ENCODE measurements at places on chromosomes 13 and 19. TPM values are rescaled to one million over a fixed set of nuclear protein-coding genes. Genes with fewer than 3 reads are reported as not detected.
A peak's percentile ranks its signal among the peaks of the same experiment; 100 is the strongest.

RASGRP4 gene
- not detected for polyA plus RNA-seq

SIGLECL1 gene
- polyA plus RNA-seq: not detected

CCDC70 gene
- polyA plus RNA-seq: not detected

MUC16 gene
- not detected for polyA plus RNA-seq

COX7A1 gene
- polyA plus RNA-seq: 93.2 TPM

VSIG10L gene
- polyA plus RNA-seq: 1.4 TPM

ZNF418 gene
- 1.0 TPM for polyA plus RNA-seq

NLRP7 gene
- not detected for polyA plus RNA-seq

DCUN1D2 gene
- polyA plus RNA-seq: 11.1 TPM

MBD3L3 gene
- polyA plus RNA-seq: not detected

PNKP gene
- 32.7 TPM for polyA plus RNA-seq

MYBPC2 gene
- not detected for polyA plus RNA-seq

DNA sequence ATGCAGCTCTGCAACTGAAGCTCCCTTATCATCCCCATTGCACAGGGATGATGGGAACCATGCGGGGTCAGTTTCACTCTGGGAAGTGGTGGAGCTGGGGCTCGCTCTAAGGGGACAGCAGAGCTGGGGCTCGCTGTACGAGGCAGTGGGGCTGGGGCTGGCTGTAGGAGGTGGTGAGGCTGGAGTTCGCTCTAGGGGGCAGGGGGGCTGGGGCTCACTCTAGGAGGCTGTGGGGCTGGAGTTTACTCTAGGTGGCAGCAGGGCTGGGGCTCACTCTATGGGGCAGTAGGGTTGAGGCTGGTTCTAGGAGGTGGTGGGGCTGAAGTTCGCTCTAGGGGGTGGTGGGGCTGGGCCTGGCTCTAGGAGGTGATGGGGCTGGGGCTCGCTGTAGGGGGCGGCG is 99.1 kb downstream of the UQCRFS1 start:
- no peak for DNase-seq

DNA sequence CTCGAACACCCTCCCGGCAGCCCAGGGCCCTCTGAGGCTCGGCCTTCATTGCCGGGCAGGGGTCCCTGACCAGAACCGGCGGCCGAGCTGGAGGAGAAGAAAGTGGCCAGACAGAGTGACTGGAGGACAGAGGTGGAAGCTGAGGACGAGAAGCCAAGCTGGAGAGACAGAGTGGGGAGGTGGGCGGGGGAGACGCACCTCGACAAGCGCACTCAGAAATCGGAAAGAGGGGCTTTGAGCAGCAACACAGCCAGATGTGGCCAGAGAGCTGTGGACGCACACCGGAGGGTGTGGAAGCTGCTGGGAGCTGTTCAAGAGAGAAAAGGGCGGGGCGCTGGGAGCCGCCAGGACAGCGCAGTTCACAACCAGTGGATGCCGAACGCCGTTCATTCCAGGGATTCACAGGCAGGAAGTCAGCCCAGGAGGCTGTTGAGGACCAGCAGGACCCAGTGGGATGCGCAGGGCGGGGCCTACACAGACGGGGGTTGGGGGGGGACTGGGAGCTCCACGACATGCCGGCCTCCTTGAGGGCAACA is 28.2 kb upstream of the C13orf46 start:
- DNase-seq: no peak

DNA sequence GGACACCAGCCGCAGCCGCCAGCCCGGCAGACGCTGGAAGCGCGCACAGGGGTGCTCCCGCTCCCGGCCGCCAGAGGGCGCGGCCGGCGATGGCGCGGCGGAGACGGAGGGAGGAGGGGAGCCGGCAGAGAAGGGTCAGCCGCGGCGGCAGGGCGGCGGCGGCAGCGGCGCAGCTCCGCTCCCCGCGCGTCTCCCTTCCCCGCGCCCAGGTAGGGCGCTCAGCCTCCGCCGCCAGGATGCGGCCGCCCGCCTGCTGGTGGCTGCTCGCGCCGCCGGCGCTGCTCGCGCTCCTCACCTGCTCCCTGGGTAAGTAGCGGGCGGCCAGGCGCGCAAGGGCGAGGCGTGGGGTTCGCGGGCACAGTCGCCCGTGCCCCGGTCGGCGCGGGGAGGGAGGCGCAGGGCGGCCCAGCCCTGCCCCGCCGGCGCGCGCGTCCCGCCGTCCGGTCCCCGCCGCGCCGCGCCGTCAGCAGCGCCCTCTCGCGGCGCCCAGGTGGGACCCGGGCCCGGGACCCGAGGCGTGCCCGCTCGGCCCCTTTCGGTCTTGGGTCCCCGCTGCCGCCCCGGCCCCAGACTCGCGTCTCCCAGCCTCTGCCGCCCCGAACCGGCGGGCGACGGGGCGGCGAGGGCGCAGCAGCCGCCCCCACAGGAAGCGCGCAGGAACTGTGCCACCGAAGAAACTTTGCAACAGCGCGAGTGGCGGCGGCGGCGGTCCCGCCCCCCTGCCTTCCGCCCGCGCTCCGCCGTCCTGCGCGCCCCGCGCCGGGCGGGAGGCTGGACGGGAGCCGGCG is at the start of gene B3GLCT:
B3GLCT (plus strand) TSS at position 127 of the 788 bp plus-strand sequence; CDS start at position 237, 110 bp downstream.
- peak; percentile 89 for DNase-seq

- no peak for DNase-seq
Observed at GRCh38 chr19:11423791-11424181, 4.7 kb upstream of the RGL3 start.

- DNase-seq: no peak
Observed at GRCh38 chr19:23310729-23311211, 60.6 kb upstream of the ZNF724 start.

GRCh38 chr13:37211487-37211886 is 106.0 kb upstream of the CSNK1A1L start:
- no peak for DNase-seq

DNA sequence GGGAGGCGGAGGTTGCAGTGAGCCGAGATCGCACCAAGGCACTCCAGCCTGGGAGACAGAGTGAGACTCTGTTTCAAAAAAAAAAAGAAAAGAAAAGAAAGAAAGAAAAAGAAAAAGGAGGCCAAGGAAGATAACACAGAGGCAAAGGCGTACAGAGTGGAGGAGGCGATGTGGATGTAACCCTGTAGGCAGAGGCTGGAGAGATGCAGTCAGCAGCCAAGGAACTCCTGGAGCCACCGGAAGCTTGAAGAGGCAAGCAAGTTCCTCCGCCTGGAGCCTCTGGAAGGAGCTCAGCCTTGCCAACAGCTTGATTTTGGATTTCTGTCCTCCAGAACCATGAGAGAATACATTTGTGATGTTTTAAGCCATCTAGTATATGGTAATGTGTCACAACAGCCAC is 6.7 kb upstream of the CCDC8 start:
- no peak for DNase-seq

GRCh38 chr19:28705008-28705407 is 507.9 kb downstream of the UQCRFS1 start:
- peak; percentile 93 for DNase-seq

GRCh38 chr19:35555301-35556005 is 8.0 kb downstream of the ATP4A start:
- DNase-seq: peak; percentile 44

- DNase-seq: no peak
Observed at GRCh38 chr13:113851826-113852535, 11.9 kb downstream of the GAS6 start.

DNA sequence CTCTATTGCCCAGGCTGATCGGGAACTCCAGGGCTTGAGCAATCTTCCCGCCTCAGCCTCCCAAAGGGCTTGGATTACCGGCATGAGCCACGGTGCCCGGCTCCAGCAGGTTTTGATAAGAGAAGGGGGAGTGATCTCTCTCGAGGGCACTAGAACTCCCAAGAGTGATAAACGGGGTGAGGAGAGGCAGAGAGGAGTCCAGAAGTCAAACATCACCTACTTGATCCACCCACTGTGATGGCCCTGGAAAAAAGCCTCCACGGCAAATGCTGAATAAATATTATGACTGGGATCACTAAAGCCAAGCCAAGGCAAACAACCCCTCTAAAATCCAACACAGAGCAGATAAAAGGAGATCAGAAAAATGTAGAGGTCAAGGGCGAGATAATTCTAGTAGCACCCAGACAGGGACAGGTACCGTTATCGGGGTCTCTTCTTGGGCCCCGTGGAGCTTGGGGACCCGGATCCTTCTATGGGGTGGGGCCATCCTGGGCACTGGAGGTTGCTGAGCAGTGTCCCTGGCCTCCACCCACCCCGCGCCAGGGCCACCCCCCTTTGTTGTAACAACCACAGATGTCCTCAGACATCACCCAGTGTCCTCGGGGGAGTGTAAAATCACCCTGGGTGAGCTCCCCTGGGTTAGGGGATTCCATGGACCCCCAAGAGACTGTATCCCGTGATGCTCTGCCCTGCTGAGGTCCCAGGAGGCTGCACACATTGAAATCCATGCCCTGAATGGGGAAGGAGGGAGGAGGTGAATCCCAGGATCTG is 3.7 kb upstream of the CREB3L3 start:
- DNase-seq: no peak

GRCh38 chr19:4732680-4733114 is 9.1 kb upstream of the DPP9 start:
- DNase-seq: peak; percentile 75

DNA sequence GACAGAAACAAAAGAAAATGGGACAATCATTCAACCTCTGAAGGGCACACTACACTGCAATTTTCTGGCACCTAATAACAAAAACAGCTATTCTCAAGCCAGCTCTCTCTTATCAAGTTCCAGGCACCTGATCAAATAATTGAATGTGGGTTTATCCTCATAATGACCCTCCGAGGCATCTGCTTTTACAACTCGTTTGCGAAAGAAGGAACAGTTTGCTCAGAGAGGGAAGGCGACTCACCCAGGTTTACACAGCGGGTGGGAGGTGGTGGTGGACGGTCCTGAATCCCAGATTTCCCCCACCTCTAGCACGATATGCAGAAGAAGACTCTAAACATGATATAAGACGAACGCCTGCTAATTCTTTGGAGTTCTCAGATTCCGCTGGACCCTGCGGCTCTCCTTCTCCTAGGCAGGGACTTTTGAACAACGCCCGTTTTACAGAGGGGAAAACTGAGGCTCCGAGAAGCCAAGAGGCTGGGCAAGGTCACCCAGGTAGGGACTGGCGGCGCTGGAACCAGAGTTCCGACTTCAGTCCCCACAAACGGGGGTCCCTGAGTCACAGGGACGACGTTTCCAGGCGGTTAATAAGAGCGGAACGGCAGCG is 641 bp downstream of the SGTA start:
- peak; percentile 45 for DNase-seq

- no peak for DNase-seq
Observed at GRCh38 chr19:44796701-44797115, 12.2 kb upstream of the BCAM start.

DNA sequence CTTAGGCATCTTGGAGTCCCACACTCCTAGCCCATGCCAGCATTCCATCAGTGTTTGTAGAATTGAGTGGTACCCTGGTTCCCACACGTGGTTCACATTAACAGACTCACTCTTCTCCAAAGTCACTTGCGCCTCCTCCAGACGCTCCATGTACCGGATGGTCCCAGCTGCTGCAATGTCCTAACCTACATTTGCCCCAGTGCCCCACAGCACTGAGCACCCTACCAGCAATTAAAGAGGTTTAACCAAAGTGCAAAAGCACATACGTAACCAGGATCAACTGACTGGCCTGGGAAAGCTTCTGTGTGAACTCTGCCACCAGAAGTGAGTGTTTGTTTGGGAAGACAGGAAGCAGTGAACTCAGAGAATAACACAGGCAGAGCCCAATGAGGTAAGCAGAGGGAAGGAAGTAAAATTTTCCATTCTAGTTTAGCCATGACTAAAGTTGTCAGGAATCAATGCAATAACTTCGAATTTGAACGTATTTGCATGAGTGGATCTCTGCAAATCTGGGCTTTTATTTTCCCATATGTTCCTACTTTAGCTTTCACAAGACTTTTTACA is 7.3 kb upstream of the MEDAG start:
- peak; percentile 97 for DNase-seq

DNA sequence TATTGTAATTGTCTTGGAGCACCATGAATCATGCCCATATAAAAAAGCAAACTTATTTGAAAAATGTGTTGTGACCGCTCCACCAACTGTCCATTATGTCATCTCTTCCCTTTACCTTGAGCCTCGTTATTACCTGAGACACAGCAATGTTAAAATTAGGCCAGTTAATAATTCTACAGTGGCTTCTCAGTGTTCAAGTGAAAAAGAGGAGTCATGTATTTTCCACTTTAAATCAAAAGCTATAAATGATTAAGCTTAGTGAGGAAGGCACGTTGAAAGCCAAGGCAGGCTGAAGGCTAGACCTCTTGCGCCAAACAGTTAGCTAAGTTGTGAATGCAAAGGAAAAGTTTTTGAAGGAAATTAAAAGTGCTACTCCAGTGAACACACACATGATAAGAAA is 210.5 kb downstream of the GPC6 start:
- no peak for DNase-seq

- no peak for DNase-seq
Observed at GRCh38 chr13:92864584-92865284, 361.9 kb upstream of the GPC6 start.

GRCh38 chr13:104949840-104950740 is 1585.4 kb downstream of the EFNB2 start:
- no peak for DNase-seq

DNA sequence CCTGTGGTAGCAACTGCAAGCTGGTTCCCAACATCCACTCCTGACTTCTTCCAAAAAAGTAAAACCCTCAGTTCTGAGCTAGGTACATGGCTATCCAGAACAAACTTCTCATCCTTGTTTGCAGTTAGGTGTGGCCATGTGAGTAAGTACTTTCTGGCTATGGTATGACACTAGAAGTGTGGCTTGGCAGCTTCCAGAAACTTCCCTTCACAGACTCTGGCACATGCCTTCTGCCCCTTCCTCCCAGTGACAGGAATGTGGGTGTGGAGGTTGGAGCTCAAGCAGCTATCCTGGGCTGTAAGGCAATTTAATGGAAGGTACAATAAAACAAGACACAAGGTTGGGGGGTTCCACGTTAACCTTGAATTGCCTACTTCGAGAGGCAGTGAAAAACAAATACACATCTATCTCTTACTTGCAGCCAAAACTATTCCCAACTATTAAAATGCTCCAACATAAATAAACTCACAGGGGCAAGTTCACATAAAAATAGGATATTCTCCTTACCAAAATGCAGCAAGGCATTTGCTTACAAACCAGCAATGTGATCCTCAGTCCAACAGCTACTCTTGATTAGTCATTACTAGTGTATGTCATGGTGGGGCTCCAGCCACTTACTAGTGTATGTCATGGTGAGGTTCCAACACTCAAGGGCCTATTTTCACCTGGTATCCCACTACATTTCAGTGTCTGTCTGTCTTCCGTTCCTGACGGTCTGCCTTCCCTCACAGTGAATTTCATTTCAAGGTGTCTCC is 3.1 kb downstream of the SMG9 start:
- DNase-seq: peak; percentile 77

- DNase-seq: no peak
Observed at GRCh38 chr13:83352391-83352790, 529.9 kb downstream of the SLITRK1 start.

DNA sequence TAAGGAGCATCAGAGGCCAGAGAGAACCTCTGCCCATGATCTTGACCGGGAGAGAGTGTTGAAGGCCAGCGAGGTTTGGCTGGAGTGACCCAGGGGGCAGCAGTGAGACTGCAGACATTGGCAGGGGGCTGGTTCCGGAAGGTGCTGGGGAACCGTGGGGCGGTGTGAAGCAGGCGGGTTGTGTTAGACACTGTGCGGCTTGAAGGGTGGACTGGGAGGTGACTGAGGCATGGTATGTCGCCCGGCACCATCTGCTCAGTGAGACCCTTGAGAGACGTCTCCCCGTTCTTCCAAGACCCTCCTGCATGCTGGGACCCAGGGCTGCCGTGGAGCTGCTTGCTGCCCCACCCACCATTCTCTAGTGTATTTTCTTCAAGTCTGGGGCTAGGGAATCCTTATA is 24.6 kb downstream of the CARM1 start:
- DNase-seq: no peak

All from GM23248 (cell line).